Activated CD4-positive, alpha-beta T cell treated with anti-CD3 and anti-CD28 coated beads for 48 hours (primary cell): ENCODE measurements at places on chromosomes 12 and 14.

DNA sequence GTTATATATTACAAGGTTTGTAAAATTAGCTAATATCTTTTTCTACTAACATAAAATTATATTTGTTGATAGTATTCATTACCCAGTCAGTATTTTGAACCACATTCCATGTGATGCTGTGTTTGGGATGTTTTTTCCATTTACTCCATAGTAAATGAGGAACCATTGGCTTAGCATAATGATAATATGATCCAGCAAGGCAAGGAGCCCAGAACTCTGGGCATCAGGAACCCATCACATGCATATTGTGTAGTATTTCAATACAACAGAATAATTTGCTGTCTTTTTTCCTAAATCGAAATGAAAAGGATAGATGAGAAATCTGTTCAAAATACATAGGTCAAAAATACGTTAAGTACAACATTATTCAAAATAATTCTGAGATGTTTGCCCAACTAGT, 48.7 kb upstream of the GARIN2 start:
- DNase-seq, result no peak

DNA sequence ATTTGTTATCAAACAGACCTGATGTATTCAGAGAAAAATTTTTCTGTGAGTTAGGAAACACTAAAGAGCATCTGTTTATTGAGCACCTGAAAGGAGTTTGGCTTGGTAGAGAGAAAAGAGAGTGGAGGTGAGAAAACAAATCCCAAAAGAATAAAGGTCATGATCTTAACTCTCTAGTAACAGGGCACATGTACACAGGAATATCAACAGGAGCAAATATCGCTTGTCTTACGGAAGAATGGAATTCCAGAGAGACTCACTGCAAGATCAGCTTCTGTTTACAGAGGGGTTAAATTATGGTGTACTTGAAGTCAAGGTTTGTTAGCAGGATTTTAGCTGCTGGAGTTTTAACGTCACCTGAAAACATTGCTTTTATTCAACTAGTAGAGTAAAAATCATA, 78.8 kb downstream of the SPPL3 start:
- DNase-seq, result no peak

GRCh38 chr14:81313775-81314429, 86.2 kb downstream of the STON2 start:
- no peak for DNase-seq

GRCh38 chr12:111035578-111036301, 115.4 kb upstream of the MYL2 start:
- no peak for DNase-seq

DNA sequence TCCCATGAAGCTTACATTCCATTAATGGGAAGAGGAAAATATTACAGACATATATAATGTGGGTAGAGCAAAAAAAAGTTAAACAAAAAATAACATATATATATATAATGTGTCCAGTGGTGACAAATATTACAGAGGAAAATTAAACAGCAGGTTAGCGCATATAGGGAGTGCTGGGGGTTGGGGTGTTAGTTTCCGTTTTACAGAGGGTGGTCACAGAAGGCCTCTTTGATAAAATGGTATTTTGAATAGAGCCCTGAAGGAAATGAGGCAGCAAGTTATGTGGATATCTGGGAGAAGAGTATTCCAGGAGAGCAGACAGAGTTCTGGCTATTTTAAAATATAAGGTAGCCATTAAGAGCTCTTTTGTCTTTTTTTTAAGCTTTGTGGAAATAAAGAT, 73.2 kb downstream of the DCAF5 start:
- DNase-seq, result no peak

DNA sequence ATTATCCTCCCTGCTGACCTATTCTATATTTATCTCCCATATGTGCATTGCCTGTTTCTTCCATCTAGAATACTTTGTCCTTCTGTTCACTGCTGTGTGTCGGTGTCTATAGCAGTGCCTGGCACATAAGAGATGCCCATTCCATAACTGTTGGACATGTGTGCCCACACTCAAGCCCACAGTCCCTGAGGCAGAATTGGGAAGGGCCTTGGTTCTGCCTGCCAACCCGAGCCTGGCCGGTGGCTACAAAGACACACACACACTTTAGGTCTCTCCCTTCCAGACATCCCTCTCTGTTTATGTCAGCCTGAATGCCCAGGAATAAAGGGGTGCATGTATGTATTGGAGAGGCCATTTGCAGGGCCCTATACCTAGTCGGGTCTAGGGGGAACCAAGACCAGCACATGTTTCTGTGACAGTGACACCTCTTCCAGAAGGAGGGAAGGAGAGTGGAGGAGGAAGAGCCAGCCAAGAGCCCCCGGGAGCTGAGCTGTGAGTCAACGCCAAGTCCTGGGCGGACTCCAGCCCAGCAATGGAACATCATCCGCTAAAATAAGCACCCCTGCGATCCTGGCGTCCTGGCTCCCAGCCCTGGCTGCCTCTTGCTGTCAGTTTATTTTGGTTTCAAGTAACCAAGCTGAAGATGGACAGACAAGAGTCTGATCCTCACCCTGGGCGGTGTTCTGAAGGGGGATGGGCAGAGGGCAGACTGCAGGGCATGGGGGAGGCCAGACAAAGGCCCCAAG, 4.3 kb upstream of the ASB2 start:
- no peak for DNase-seq

- no peak for DNase-seq
Observed at GRCh38 chr12:74515849-74516248, 21.8 kb upstream of the ATXN7L3B start.

DNA sequence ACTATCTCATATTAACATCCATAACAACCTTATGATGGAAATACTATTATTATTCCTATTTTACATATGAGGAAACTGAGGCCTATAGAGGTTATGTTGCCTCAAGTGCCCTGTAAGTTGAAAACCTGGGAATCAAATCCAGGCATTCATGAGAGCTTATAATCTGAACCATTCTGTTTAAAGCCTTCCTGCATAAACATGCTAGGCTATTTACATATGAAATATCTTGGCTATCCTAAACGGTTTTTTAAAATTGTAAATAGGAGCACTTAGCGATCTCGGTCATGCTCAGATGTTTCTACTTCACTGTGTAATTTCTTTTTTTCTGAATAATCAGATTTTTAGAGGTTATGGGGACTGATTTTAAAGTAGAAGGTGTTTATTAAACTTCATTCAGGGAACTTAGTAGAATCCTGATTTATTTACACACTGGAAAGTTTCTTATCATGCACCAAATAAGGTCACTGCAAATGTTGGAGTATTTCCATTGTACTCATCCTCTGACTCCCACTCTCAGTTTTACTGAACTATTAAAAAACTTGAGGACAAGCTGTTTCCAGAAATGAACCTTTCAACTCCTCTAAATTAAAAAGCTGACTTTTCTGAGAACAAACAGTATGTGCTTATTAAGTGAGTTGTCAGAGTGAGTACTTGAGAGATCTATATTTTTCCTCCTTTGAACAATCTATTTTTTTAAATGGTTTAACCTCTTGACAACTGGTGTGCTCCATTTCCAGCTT, 141.7 kb downstream of the PIK3C2G start:
- DNase-seq, result no peak

DNA sequence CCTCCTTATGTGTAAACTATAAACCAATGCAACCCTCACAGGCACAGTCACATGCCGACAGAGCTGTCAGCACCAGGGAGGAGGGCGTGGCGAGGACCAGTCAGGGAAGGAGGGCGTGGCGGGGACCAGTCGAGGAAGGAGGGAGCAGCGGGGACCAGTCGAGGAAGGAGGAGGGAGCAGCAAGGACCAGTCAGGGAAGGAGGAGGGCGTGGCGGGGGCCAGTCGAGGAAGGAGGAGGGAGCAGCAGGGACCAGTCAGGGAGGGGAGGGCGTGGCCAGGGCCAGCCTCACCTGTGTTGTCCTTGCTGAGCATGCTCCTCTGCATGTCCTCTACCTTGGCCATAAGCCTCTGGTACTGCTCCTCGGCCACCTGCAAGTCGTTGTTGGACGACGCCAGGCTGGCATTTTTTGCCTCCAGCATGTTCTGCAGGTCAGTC, 24.2 kb downstream of the GOLGA3 start:
- no peak for DNase-seq

DNA sequence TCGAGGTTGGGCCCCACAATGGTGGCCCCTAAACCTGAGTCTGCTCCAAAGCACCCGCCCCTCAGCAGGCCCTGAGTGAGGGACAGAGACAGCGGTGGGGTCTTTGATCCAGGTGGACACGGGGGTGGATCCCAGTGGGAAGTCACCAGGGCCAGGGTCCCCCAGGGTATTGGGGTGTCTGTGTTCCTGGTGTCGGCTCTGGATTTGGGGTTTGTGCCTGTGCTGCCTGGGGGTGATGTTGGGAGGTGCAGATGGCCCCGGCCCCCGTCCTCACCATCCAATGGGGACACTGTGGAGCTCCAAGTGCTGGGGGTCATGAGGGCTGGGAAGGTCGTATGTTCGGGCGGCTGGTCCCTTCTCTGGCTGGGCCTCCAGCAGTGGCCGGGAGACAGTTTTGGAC, 354.2 kb downstream of the TMEM121 start:
- peak; percentile 0 for DNase-seq

DNA sequence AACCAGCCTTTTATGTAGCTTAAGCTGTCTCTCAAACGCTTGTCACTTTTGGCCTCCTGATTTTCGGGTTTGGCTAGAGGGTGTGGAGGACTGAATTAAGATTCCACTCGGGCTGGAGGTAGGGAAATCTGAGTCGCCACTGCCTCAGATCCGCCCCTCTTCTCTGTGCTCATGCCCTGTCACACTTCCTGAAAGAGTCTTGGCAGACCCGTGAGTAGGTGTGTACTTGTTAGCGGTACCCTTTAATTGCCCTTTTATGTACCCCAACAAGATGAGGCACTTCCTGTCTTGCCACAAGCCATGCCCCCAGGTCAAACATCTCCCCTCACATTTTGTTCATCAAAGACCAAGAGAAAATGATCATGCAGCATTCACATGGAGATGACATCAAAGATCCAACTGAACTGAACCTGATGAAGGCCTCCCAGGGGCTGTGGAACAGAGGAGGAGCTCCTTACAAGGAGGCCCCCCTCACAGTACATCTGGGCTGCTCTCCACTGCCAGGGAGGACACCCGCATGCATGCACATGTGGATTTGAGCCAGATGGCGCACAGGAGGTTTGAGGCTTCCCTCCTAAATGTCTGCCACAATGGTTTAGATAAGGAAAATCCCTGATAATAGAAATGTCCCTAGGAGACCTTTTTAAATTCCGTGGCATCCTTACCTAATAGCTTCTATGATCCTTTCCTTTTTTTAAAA, 86.5 kb upstream of the CDKN3 start:
- DNase-seq, result no peak

DNA sequence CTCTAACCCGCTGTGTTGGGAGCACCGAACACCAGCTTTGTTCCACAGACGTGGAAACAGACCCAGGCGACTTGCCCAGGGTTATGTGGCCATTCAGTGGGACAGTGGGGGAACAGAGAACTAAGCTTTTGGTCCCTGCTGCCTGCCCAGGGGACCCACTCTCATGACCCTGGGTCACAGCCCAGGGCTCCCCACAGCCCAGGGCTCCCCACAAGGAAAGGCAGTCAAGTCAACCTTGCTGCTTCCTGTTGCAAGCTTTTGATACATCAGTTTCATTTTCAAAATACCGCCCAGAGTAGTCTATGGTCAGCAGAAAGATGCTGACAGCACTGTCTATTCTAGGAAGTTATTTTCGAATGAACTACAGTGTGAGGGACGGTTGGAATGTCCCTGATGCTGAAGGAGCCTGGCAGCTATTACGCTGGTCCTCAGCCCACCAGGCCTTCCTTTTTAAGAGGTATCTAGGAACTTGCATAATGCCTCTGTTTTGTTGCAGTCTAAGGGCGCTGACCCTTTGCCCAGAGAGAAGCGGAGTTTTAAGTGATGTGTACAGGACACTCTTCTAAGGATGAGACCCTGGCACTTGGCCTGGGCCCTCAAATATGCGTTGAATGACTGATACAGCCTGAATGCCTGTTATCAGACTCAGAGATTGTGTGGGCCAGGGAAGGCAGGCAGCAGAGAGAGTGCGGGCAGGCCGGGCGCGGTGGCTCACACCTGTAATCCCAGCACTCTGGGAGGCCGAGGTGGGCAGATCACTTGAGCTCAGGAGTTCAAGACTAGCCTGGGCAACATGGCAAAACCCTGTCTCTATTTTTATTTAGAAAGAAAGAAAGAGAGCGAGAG, 12.6 kb upstream of the TTC7B start:
- DNase-seq, result no peak

GRCh38 chr14:50560931-50561285, 963 bp downstream of the ATL1 start:
- peak; percentile 70 for DNase-seq

DNA sequence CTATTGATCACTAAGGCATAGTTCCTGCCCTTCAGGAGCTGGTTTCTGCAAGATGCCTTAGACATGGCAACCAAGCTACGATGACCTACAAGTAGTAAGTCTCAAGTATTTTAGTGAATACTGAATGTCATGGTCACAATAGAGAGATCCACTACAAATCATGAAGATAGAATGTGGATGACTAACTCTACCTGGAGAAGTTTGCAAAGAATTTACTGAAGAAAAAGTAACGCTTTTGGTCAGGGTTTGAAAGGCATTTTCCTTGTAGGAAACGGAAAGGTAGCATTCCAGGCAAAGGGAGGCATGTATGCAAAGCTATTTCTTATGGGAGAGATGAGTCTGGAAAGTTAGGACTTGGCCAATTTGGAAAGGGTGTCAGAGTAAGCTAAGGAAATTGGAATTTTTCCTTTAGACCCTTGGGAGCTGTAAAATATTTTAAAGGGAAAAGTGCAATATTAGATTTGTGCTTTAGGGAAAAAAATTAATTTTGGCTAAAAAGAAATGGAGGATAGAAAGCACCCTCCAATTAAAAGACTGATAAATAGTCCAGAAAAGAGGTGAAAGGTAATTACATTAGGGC, 377.5 kb downstream of the EGLN3 start:
- no peak for DNase-seq

GRCh38 chr14:65258391-65258790, 154.1 kb upstream of the FUT8 start:
- no peak for DNase-seq

DNA sequence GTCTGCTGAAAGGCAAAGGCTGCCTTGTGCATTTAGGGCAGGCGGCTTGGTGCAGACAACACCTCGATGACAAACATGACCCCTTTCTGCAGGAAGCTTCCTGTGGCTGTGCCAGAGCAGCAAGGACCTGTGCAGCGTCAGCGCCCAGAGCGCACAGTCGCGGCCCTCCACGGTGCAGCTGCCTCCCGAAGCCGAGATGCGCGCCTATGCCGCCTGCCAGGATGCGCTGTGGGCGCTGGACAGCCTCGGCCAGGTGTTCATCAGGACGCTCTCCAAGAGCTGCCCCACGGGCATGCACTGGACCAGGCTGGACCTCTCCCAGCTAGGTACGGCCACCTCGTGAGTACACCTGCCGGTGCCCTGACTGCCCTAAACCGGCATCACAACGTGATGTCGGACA, 57.3 kb downstream of the ANKRD9 start:
- DNase-seq, result no peak

- peak; percentile 65 for DNase-seq
Observed at GRCh38 chr12:55899082-55899481, 28.6 kb downstream of the PYM1 start.

- DNase-seq, result no peak
Observed at GRCh38 chr14:47167402-47167801, 508.0 kb downstream of the MDGA2 start.

GRCh38 chr12:40942326-40942725, 245.8 kb upstream of the PDZRN4 start:
- DNase-seq, result no peak
